ENCODE measurements at places on chromosomes 4 and X.
A peak's percentile ranks its signal among the peaks of the same experiment; 100 is the strongest.

DNA sequence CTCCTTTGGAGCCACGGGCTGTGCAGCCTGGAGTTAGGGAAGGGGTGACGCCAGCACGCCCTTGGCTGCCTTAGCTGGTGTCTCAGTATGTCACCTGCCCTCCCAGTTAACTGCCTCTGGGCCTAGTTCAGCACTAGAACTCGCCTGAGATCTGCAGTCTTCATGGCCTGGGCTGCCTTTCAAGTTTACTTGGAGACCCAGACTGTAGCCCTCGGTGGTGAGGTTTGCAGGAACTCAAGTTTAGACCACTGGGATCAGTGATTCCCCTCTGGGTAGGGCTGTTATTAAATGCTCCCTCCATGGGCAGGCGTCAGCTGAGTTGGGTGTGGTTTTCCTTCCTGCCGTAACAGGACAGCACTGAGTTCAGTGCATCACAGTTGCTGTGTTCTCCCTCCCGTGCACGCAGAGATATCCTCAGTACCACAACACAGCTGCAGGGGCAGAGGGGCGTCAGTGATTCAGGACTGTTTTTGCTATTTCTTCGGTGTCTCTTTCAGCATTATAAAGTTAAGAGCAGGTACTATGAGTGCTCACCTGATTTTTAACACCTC lies 30.5 kb downstream of the PLAC8 start:
- DNase-seq, result no peak

DNA sequence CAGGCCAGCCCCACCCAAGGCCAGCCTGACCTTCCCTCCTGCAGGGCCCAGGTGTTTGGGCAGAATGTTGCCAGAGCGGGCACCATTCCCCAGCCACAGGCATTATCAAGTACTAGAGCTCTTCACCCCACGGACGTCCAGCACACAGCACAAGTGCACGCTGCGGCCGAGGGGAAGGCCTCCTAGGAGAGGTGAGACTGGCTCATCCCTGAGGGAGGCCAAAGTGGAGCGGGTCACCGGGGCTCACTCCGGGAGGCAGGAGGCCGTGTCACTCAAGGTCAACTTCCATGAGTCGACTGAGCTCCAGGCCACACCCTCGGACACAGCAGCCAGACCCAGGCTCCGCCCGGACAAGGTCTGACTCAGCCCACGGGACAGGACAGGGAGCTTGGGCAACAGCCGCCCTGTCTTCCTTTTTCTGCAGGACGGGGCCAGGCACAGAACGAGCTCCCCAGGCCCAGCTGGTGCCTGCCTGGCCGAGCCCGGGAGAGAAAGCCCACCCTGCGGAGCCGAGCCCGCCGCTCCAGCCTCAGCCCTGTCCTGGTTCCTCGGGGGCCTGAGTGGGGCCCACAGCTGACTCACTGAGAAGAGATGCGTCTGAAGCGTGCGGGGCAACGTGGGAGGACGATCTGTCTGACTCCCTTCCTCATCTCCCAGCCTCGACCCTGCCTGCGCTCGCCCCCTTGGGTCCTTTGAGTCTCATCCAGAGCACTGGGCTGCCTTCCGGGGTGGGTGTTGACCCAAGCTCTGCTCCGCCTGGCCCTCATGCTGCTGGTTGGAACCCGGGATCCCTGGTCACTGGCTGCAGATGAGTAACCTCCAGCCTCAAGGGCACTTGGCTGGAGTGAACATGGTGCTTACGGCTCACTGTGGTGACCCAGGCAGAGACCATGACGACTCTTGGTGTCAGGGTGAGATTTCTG lies 1.6 kb downstream of the SLC49A3 start:
- no peak for DNase-seq

DNA sequence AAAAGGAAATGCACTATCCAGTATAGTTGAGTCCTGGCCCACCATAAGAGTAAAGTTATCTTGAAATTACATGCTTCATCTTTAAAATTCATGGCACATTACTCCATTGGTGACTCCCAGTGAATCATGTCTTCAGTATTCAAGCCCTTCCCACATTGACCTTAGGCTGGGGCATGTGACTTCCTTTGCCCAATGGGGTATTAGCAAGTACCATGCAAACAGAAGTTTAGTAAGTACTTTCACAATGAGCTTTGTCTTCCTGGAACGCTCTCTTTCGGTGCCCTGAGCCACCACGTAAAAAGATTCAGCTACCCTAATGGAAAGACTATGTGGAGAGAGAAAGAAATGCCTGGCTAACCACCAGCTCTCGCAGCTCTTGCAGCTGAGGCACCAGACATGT lies 235.4 kb downstream of the HNRNPD start:
- peak; percentile 13 for DNase-seq

DNA sequence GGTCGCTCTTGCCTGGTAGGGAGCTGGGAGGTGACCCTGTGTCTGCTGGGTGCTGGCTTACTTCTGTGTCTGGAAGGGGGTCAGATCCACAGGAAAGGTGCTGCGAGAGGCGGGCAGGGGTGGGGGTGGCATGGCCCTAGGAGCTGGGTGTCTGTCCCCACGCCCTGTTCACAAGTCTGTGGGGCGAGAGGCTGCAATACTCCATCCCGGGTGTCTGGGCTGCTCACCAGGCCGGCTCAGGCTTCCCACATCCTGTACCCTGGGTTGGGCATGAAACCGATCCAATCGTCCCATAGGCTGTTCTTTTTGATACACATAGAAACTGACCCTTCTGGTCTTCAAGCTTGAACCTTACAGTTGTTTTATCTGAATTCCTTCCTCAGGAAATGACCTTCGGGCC lies 993 bp upstream of the CTAG2 start:
- no peak for DNase-seq

Measured in stimulated activated CD4-positive, alpha-beta T cell treated with anti-CD3 and anti-CD28 coated beads, Interleukin-15, amount 100 ng/mL, for 48 hours (primary cell).